ENCODE measurements at places on chromosomes 6 and 20.

- DNase-seq: no peak
Measured at GRCh38 chr6:3162067-3162497, 4.7 kb upstream of the TUBB2A start.

DNA sequence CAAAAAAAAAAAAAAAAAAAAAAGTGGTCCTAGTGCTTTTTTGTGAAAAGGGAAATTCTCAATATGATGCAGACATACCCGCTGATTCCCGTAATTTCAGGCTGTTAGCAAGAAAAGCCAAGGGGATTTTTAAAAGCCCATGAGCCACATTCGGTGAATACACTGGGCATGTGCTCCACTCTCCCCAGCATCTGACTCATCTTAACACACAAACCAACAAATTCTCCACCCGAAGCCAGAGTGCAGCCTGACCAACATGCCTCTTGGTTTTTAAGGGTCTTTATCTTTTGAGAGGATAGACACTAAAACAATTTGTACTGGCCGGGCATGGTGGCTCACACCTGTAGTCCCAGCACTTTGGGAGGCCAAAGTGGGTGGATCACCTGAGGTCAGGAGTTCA lies 45.5 kb upstream of the CD83 start:
- DNase-seq: no peak

DNA sequence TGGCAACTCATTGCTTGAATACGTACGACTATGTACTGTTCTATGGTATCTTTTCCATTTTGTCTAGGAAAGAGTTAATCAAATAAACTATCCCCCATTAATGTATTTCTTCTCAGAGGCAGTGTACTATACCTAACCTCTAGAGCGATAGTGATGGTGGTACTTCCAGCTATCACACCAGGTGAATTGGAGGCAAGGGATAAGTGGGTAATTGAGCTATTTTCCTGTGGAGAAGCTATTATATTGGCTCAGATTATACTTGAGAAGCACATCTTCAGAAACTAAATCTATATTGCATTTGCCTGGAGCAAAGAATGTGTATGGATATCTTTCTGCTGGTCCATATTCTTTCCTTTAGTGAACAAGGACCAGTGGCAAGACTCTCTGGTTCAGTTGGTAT lies 430.7 kb upstream of the KHDRBS2 start:
- DNase-seq: no peak

DNA sequence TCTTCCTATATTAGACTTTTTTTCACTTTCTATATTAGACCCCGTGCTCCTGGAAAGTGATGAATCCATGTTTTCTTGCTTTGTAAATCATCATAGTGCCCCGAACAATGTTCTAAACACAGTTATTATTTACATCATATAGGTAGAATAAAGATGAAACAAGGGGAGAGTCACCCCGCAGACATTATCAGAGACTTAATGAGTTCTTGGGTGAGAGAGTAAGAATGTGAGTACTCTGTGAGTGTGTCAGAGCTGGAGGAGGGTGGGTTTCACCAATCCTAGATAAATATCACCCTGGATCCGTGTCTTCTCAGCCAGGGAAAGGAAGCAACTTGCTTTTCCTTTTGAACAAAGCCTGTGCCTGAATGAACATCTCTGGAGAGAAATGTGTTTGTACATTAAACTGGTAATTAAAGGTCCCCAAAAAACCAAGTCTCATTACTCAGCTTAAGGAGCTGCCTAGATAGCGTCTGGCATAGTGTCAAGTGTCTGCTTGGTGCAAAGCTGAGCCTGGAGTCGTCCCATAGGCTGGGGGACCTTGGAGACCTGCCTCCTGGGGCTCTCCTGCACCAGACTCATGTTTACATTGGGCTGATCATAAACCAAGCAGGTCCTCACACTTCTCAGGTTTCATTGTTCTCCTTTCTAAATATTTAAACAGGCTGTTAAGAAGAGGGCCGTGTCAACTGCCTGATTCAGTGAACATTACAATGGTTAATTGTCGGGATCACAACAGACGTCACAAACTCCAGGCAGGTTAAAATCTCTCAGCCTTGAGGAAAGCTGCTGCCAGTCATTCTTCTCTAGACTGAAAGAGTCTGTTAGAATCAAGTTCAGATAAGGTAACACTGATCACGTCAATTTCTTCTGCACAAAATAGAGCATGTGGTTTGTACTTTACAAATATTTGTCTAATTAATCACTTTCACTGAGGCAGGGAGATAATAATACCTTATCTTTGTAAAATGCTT lies 179.7 kb upstream of the MYLIP start:
- DNase-seq: no peak

- DNase-seq: no peak
Measured at GRCh38 chr6:115592025-115592424, 468.7 kb downstream of the FRK start.

GRCh38 chr6:159059885-159060506 lies 15.2 kb upstream of the TAGAP start:
- no peak for DNase-seq

GRCh38 chr6:3797231-3798054 lies 45.9 kb upstream of the PXDC1 start:
- DNase-seq: no peak

DNA sequence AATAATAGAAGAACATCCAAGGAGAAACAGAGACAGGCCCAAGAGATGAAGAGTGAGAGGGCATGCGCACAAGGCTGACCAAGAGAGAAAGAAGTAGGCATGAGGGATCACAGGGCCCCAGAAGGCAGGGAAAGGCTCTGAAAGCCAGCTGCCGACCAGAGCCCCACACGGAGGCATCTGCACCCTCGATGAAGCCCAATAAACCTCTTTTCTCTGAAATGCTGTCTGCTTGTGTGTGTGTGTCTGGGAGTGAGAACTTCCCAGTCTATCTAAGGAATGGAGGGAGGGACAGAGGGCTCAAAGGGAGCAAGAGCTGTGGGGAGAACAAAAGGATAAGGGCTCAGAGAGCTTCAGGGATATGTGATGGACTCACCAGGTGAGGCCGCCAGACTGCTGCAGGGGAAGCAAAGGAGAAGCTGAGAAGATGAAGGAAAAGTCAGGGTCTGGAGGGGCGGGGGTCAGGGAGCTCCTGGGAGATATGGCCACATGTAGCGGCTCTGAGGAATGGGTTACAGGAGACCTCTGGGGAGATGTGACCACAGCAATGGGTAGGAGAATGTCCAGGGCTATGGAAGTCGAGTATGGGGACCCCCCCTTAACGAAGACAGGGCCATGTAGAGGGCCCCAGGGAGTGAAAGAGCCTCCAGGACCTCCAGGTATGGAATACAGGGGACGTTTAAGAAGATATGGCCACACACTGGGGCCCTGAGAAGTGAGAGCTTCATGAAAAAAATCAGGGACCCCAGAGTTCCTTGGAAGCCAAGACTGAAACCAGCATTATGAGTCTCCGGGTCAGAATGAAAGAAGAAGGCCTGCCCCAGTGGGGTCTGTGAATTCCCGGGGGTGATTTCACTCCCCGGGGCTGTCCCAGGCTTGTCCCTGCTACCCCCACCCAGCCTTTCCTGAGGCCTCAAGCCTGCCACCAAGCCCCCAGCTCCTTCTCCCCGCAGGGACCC lies 981 bp upstream of the TNF start:
- no peak for DNase-seq

DNA sequence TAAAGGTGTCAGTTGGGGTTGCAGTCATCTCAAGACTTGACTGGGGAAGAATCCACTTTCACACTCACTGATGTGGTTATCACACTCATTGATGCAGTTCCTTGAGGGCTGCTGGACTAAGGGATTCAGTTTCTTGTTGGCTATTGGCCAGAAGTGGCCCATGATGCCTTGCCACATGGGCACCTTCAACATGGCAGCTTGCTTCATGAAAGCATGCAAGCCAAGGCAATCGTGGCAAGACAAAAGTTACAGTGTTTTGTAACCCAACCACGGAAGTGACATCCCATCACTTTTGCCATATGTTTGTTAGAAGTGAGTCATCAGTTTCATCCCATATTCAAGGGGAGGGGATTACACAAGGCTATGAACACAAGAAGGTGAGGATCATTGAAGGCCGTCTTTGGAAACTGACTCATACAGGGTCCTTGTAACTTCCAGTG lies 3.8 kb upstream of the RANBP9 start:
- no peak for DNase-seq

DNA sequence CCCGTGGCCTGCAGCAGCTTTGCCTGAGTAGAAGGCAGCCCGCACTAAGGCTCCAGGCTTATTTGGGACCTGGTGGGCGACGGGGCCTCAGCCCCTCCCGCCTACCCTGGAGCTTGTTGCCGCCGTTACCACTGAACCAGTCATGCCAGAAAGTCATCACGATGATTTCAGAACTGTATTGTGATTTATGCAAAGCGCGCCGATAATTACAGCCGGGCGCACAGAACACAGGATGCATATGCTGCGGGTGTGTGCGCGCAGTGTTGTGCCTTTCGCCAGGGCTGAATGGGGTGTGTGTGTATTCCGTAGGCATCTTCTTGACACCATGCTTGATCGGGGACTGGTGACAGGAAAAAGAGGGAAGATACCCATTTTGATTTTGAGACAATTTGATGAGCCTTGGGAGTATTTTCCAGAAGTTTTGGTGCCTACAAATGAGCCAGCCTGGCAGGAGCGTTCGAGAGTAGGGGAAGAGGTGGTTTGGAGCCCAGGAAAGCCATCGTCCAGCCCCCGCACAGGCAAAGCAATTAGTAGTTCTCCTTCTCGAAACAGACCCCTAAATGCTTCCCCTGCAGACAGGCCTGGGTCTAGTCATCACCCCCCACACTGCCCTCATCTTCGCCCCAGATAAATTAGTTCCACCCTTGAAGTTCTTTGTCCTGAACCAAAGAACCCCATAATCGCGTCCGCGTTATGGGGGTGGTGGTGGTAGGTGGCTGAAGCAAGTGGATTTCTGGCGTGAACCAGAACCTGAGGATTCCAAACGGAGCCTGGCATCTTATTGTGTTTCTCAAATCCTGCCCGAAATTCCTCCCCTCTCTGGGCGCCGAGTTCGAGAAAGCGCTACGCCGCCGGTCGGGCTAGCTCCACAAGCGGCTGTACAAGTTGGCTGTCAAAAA lies 1.9 kb upstream of the NR2E1 start:
- DNase-seq: no peak

GRCh38 chr20:37856932-37857660 lies 45.8 kb upstream of the VSTM2L start:
- DNase-seq: no peak

DNA sequence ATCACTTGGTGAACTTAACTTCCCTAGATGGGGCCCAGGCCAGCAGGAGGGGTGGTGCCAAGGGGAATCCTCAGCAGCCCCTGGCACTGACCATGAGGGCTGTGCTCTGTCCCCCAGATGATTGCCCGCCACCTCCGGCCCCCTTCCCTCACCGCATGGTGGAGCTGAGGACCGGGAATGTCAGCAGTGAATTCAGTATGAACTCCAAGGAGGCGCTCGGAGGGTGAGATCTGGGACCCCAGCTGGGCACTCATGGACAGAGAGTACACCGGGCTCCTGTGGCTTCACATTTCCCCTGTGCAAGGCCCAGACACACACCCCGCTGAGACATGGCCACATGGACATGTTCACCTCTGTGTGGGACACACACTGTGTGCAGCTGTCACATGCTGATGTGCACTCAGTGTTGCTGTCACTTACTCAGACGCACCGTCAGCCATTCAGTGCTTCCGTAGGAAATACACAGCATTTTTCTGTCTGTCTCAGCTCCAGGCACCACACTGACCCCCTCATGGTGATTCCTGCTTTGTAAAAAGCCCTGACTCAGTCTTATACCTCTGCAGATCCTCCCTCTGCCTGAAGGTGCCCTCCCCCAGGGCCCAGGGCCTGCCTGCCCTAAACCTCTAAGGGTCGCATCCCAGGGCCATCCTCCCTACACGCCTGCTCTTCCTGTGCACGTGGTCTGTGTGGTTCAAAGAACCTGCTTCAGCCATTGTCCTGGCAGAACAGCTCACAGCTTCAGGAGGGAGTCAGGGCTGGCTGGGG lies 4.4 kb downstream of the MYLK2 start:
- no peak for DNase-seq

- no peak for DNase-seq
Measured at GRCh38 chr6:2608503-2608902, 142.2 kb downstream of the MYLK4 start.

- DNase-seq: no peak
Measured at GRCh38 chr20:24978513-24978912, 14.0 kb downstream of the APMAP start.

GRCh38 chr6:155274106-155274505 lies 10.3 kb downstream of the CLDN20 start:
- no peak for DNase-seq

DNA sequence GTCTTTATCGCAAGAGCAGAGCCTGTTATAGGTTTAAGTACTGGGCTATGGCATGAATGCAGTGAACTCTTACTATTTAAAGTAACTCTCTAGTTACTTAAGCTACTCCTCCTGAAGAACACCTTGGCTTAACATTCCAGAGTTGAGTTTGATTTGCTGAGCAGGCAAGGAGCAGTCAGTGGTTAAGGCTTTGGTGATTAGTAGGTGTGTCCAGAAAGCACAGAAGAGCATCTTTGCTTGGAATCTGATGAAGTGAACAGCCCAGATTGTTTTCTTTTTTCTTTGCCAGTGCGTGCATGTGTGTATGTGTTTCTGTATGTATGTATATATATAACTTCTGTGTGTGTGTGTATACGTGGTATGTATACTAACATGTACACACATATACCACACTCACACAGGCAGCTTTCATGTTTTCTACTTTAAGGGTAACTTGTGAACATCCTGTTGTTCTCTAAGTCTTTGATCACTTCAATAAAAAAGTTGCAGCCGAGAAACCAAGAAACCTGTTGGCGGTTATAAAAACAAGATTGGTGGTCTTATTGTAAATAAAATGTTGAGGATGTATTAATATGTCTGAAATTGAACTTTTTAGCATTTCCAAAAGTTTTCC lies 56.2 kb upstream of the TULP4 start:
- DNase-seq: no peak

GRCh38 chr6:156657296-156657695 lies 119.9 kb upstream of the ARID1B start:
- no peak for DNase-seq

- DNase-seq: no peak
Measured at GRCh38 chr20:36544134-36545018, 3.1 kb downstream of the MYL9 start.

GRCh38 chr6:140178935-140179334 lies 804.5 kb upstream of the CITED2 start:
- DNase-seq: no peak

All from stimulated activated CD4-positive, alpha-beta T cell treated with anti-CD3 and anti-CD28 coated beads, TNF-alpha, amount 100 ng/mL, for 4 hours (primary cell).